ENCODE measurements at places on chromosomes 6 and 20.

- DNase-seq, result no peak
Observed at GRCh38 chr20:50484271-50484976, 25.8 kb upstream of the PTPN1 start.

DNA sequence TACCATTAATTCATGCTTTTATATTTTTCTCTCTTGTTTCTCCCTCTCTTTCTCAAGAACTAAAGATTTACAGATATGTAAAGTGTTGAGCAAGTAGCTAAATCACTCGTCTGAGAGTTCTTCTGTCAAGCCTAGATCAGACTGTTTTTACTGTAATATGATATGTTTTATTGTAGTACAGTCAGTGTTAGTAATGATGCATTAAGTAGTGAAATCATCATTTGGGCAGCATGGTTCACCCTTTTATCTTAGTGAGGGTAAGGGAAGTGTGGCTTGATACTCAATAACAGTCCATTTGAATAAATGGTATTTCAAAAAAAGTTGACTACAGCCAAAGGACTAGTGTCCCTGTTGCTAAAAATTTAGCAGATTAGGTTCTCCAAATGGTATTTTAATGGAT lies 9.2 kb downstream of the CYB5R4 start:
- DNase-seq, result no peak

DNA sequence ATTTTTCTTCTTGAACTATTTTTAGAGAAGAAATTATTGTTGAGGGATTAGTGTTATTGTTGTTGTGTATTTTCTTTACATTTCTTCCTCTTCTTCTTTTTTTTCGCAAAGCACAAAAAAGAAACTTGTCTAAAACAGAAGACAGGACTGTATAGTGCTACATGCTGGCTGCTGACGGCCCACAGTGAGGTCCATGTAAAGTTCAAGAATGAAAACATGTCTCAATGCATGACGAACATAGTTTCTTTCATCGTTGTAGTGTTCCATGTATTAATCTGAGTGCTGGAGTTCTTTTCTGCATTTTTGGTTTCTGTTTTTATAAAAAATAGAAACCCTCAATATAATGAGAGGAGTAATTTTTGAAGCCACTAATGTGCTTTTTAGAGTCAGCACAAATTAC lies 462.9 kb upstream of the MARCKS start:
- DNase-seq, result no peak

- no peak for DNase-seq
Observed at GRCh38 chr6:29092957-29093356, 5.8 kb upstream of the OR2B3 start.

DNA sequence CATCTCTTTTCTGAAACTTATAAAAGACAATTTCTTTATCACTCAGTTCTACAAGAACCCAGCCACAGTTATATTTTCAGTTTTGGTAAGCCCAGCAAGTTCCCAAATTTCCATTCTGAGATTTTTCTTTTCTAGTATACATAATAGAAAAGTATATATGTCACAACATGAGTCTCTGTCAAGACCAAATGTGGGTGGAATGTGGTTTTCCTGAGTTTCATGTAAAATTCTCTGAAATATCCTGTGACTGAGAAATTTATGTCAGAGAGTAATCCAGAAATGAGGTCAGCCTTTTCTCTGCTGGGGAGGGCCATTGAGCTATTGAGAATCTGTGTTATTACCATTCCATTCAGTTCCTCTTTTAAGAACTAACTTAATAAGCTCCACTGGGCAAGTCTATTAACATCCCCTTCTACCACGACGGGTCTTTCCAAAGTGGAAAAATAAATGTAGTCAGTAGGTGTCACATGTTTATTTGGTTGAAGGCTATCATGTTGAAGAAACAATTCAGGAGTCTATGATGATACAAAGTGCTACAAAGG lies 100.7 kb upstream of the HMGN3 start:
- no peak for DNase-seq

- DNase-seq, result no peak
Observed at GRCh38 chr6:134706806-134707205, 243.1 kb downstream of the ALDH8A1 start.

DNA sequence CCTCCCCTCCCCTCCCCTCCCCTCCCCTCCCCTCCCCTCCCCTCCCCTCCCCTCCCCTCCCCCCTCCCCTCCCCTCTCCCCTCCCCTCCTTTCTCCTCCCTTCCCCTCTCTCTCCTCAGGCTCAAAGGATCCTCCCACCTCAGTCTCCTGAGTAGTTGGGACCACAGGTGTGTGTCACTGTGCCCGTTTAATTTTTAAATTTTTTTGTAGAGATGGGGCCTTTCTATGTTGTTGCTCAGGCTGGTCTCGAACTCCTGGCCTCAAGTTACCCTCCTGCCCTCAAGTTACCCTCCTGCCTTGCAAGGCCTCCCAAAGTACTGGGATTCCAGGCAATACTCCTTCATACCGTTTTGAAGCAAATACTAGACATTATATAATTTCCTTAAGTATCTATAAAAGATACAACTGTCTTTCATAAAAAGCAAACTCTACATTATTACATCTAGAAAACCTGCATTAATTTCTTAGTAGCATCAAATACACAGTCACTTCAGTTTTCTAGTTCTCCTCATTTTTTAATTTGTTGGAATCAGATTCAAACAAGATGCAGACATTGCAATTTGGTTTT lies 39.8 kb downstream of the NCOA3 start:
- no peak for DNase-seq

- DNase-seq, result no peak
Observed at GRCh38 chr6:4253604-4254231, 118.3 kb upstream of the ECI2 start.

DNA sequence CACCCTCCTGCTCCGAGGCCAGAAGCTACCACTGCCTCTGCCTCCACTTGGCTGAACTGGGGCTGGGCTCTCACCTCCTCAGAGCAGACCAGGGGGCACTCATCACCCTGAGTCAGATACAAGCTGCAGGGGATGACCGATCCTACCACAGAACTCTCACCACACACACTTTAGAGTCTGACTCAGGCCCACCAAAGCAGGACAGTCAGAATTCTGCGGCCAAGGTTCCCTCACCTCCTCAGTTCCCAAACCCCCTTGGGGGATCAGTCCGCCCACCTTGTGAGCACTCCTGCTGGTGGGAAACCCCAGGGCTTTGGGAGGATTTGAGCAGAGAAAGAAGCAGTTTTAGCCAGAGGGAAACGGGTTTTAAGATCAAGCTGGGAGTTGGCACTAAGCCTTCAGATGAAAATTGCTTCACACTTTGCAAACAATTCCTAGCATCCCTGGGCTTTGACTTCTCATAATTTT lies 587.8 kb upstream of the JAG1 start:
- no peak for DNase-seq

- DNase-seq, result no peak
Observed at GRCh38 chr6:102986086-102986485, 1592.6 kb downstream of the GRIK2 start.

DNA sequence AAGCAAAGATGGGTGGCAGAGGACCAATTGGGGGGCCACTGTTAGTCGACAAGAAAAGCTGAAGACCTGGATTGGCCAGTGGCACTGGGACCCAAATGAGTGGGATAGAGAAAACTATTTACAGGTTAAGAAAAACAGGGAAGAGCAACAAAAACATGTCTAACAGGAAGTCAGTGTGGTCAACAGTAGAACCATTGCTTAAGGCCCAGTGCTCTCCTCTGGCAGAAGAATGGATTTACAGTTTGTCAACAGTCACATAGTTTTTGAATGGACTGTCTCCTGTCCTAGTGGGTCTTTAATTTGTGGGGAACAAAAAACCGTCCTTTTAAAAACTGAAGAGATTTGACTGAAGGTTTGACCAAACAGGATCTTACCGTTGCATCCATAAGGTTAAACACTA lies 12.1 kb upstream of the WTAP start:
- DNase-seq, result no peak

GRCh38 chr20:17849901-17850683 lies 118.5 kb downstream of the SNX5 start:
- no peak for DNase-seq

GRCh38 chr6:107652526-107653182 lies 162.7 kb downstream of the SOBP start:
- DNase-seq, result no peak

DNA sequence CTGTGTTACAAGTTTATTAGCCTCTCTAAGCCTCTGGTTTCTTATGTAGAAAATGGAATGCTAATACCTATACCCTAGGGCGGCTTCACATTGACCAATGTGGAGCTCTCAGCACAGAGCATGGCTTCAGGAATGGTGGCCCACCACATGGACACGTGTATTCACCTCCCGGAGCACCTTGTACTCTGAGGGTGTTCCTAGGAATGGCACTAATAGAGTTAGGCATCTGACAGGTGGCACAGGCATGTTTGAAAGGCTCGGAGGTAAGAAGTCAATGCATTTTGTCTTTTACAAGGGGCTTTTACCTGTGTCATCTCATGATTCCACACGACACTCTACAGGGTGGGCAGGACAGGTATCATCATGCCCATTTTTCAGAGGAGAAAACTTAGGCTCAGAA lies 5.3 kb upstream of the TGM3 start:
- DNase-seq, result no peak

- no peak for DNase-seq
Observed at GRCh38 chr6:155117785-155118184, 122.7 kb downstream of the TIAM2 start.

DNA sequence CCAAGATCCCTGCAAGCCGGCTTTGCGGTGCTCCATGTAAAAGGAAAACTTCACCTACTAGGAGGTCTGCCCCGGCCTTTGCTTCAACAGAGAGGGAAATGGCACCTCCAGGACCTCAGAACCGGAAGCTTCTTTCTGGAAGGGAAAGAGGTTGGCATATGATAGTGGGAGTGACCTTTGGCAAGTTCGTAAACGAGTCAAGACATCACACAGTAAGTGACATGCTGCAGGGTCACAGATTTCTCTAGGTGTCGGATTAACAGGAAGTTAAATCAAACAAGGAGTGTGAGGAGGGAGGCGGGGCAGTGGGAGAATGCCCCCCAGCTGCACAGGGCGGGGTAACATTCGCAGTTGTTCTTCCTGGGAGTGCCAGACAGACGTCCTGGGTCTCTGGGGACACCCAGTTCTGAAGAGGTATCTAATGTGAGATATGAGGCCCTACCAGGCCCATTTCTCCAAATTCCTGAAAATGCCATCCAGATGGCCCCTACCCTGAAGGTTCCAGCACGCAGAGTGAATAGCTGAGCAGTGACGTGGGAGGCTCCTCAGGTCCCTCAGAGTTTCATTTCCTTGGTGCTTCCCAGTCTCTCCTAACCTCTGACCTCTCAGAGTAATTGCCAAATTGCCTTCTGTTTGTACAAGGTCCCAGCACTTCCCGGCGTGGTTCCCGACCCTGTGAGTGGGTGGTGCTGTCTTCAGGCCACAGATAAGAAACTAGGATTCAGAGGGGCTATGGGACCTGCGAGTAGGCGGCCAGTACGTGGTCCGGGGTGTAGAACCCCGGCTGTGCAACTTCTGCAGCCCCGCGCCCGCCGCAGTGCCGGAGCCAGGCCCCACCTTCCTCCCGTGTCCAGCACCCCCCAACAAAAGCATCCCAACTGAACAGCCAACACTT lies 1.9 kb downstream of the RRBP1 start:
- DNase-seq, result peak; percentile 35

DNA sequence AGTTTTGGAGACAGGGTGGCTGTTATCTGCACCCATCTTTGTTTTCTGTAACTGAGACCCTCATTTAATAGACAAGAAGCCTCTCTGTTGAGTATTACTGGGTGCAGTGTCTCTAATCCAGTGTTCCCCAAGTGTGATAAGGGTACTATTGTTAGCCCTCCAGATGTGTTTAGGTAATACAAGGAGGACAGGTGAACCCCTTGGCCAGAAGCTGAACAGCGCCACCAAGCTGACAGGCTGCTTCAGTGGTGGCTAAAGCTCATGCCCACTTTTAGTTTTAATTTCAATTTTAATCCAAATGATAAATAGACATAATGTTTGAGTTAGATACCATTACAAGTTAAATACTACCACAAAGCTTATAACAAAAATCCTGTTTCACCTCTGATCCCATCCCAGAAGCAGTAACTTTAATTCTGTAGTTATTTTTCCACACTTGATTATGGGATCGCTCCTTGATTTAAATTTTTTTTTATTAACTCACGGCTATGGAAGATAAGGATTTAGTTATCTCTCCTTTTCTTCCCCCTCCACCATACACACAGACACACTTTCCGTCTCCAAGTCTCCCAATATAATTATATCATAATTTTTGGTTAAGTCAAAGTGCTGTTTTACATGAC lies 8.4 kb upstream of the STK35 start:
- peak; percentile 64 for DNase-seq

- DNase-seq, result no peak
Observed at GRCh38 chr6:137282254-137282653, 63.1 kb upstream of the IFNGR1 start.

DNA sequence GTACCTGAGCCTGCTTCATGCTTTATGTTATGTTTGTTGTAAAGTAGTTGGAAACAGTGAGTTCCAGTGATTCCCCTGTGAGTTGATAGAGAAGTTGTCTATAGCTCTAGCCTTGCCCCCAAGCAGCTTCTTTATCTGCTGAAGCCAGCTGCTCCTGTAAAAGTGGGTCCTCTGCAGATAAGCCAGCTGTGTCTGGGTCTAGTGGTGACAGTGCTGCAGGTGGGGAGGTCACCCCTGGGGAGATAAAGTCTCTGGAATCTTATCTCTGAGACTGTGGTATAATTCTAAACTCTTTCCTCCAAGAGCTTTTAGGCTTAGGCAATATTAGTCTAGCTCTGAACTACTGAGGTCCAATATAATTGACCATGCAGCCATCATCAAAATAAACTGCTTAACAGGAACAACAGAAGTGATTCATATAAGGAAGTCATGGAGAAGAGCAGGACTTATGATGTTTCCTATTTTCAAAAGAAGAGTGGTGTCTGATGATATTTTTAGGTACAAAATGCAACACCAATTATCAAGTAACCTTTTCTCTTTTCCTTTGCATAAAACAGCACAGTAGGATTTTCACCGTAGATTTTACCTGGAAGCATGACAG lies 44.2 kb upstream of the TMEM217 start:
- DNase-seq, result no peak

GRCh38 chr20:3786126-3786484 lies 435 bp downstream of the CENPB start:
- peak; percentile 60 for DNase-seq

- DNase-seq, result no peak
Observed at GRCh38 chr6:114520976-114521375, 178.2 kb upstream of the HS3ST5 start.

GRCh38 chr20:3121271-3121911 lies 36.9 kb upstream of the AVP start:
- no peak for DNase-seq

DNA sequence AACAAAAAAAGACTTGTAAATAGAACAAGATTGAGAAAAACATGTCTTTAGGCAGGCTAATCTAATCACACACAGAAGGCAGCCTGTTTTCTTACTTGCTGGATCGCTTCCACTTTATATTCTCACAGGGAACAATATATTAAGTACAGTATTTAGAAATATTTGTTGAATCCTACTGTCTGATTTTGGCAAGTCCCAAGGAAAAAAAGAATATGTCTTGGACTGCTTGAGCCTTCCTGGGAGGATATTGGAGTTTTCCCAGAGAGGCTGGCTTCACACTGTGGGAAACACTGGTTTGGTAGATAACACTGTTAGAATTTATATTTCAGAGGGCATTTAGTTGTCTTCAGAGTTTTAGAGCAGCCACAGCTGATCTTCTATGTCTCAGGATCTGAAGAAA lies 229.7 kb downstream of the PRL start:
- no peak for DNase-seq

- DNase-seq, result no peak
Observed at GRCh38 chr6:105492706-105493673, 90.1 kb upstream of the PREP start.

Data from neural progenitor cell (in vitro differentiated cells).